ENCODE measurements at places on chromosomes 6 and 20.

- DNase-seq, result no peak
Observed at GRCh38 chr6:24996269-24996836, 60.6 kb upstream of the RIPOR2 start.

DNA sequence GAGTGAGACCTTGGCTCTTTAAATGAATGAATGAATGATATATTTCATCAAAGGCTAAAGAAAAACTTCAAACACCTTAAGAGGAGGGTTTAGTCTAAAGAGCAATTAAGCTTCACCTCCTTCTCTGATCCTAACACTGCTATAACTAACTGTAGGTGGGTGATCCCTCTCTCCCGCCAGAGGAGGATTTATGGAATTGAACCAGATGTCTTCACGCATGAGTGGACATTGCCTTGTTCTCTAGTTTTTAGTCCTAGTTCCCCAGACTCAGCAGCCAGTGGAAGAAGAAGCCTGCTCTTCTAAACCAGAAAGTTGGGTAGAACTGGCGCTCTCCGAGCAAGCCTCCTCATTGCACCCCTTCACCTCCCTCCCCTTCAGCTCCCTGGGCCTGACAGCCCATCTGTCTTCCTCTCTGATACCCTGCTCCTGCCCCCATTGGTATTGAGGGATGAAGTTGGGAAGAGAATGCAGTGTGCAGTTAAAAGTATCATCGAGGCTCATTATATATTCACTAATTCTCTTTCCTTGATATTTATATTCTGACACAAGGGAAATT lies 142.7 kb downstream of the ARID1B start:
- DNase-seq, result no peak

DNA sequence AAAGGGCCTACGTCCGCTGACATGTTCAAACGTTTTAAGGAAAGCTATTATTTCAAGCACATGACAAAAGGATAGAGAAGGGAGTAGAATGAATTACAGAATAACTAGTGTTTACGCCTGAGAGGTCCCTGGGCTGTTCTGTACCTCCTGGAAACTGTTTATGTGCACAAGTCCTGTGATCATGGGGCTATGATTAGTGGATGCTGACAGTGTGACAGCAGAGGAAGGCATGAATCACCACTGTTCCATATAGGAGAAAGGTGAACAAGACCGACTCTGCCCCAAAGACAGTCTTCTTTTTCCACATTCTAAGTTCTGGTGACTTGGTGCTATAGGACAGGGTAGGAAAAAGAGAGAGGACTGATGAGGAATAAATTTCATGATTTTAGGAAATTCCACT lies 249.2 kb upstream of the PRDM1 start:
- no peak for DNase-seq

DNA sequence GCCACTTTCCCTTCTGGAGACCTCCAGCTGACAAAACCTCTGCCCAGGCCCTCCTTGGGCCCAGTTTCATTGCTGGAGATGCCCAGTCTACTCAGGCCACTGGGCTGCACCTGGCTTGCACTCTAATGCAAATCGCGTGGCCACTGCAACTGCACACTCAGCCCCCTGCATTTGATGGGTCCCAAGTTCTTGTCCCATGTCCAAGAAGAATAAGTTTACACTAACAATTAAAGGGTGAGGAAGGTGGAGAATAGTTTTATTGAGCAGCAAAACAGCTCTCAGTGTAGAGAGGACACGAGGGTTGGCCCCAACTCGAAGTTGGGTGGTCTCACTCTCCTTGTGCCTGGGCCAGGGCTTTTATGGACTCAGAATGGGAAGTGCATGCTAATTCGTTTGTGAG lies 31.9 kb upstream of the THEMIS start:
- no peak for DNase-seq

Data from stimulated activated CD8-positive, alpha-beta memory T cell treated with anti-CD3 and anti-CD28 coated beads, Interleukin-7, amount 100 ng/mL, for 1 hour (primary cell).